NCI-H1417 treated with DMSO at 0.1 percent for 48 hours (cell line): ENCODE measurements at places on chromosomes 4 and X.

DNA sequence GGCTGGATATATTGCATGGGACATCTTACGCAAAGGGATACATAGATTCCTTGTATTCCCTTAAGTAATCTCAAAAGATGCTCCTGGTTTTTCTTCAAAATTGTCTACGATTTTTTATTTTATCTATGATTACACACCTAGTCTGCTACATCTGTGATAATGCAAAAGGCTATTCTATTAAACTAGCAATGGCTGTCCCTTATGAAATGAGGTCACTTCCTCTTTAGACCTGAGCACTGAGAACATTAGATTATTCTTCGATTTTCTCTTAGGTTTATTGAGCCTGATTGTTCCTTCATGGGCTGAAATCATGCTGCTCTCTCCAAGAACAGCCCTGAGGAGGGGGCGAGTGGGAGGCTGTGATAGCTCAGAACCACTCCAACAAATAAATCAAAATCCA lies 126.8 kb upstream of the ENPP6 start:
- DNase-seq, result no peak

DNA sequence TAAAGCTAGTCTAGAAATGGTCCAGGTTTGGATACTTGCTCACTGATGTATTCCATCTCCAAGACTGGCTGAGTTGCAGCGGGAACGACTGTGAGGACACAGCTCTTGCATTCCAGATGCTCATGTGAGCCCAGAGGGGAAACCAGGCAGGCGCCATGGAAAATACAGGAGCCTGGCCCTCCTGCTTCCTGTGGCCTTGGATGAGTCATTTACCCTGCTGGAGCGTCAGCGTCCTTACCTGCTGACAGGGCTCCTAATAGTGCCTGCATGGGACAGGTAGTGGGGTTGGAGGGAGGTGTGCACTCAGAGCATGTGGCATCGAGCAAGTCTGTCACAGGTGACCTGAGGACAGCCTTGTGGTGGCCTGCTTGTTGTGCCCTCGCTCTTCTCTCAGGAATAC lies 69.4 kb downstream of the NSG1 start:
- DNase-seq, result no peak

DNA sequence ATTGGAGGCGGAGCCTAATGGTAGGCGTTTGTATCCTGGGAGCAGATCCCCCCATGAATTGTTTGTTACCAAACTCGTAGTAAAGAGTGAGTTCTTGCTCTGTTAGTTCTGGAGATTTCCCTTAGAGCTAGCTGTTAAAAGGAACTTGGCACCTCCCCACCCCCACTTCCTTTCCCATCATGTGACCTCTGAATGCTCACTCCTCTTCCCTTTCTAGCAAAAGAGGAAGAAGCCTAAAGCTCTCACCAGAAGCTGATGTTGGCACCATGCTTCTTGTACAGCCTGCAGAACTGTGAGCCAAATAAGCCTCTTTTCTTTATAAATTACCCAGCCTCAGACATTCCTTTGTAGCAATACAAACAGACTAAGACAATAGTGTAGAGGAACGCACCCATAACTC lies 13.8 kb upstream of the ATOH1 start:
- DNase-seq, result no peak

- no peak for DNase-seq
These were observed 68.1 kb downstream of the FRMPD4 start for GRCh38 chrX:12206413-12206812.

DNA sequence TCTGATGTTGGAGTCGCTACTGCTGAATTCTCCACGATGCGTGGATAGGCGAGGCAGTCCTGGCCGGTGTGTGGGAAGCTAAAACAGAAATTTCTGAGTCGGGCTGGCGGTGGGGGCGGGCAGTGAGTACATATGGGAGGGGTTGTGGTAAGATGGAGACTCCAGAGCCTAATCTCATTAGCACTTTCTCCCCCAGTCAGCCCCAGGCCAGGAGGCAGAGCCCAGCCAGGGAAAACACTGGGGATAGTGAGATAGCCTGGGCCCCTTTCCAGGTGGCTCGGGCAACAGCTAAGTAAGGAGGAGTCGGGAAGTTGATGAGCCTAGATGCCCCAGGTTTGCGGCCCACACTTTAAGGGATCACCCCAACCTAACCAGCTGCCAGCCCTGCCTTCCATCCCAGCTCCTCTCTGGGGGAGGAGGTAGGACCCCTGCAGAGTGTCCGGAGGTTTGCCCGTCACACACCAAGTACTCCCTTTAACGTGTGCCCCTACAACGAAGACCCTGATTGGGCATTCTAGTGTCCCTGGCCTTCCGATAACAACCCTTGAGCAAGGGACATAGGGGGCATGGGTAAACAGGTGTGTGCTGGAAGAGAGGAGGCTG lies 2.4 kb upstream of the LOC101059915 start:
- DNase-seq, result no peak

DNA sequence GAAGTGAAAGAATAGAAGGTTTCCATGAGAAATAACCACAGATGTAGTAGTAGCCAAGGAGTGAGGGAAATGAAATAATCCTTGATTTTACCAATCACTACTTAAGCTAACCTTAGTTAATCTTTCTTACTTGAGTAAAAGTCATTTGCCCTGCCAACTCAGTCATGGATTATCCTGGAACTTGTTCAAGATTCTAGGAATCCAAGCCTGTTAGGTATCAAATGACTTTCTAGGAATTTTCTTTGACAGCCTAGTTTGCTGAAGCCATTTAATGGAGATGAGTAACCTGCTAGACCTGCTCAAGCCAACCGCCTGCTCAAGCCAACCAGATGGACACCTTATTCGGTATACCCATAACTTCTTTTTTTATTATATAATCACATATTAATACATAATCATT lies 180.5 kb downstream of the KLHL13 start:
- DNase-seq, result no peak
